ENCODE measurements at places on chromosomes 4 and X. TPM values are rescaled to one million over a fixed set of nuclear protein-coding genes. Genes with fewer than 3 reads are reported as not detected.
A peak's percentile ranks its signal among the peaks of the same experiment; 100 is the strongest.

- H3K4me1 ChIP-seq: no peaks in the 10 kb centered on the region
- no peaks in the 10 kb centered on the region for H3K36me3 ChIP-seq
- no peak overlapping the region for H3K4me3 ChIP-seq
- no peaks in the 10 kb centered on the region for H3K27me3 ChIP-seq
- no peak overlapping the region for H3K27ac ChIP-seq
- no peak for DNase-seq
Measured at GRCh38 chrX:41580423-41581064, 108.2 kb upstream of the GPR34 start.

GRCh38 chr4:184420402-184420801, 53.9 kb downstream of the IRF2 start:
- H3K36me3 ChIP-seq: peaks cover 41% of the 10 kb centered on the region
- no peaks in the 10 kb centered on the region for H3K27me3 ChIP-seq
- H3K27ac ChIP-seq: no peak overlapping the region
- H3K4me3 ChIP-seq: no peak overlapping the region
- peaks cover 39% of the 10 kb centered on the region for H3K4me1 ChIP-seq
- DNase-seq: no peak

The RASSF6 gene
- 3.1 TPM for total RNA-seq

The ABCG2 gene
- 21.7 TPM for total RNA-seq

DNA sequence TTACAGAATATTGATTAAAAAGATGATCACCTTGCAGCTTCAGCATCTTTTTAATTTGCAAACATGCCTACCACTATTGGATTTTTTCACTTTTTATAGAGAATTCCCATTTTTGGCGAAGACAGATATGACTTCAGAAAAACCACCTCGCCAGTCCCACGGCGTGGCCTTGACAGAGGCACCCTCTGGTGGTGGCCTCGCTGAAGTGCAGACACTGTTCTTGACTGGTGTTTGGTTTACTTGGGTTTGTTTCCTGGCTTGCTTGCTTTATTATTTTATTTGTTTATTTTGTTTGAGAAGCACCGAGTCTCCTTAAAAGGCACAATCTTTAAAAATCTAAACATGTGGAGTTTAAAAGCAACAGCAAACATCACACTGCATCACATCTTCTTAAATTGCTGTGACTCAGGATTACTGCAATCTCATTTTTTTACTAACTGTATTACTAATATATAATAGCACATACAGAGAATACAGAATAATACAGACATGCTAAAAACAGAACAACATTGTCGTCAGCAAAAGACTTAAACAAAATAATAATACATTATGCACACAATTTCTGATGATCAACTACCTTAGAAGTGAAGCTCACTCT, 13.1 kb upstream of the AMTN start:
- no peaks in the 10 kb centered on the region for H3K36me3 ChIP-seq
- peak; percentile 80 for DNase-seq
- no peaks in the 10 kb centered on the region for H3K27me3 ChIP-seq

The DCHS2 gene
- 0.32 TPM for total RNA-seq

The CFAP47 gene
- not detected for total RNA-seq

The P2RY8 gene
- total RNA-seq: 3.1 TPM

DNA sequence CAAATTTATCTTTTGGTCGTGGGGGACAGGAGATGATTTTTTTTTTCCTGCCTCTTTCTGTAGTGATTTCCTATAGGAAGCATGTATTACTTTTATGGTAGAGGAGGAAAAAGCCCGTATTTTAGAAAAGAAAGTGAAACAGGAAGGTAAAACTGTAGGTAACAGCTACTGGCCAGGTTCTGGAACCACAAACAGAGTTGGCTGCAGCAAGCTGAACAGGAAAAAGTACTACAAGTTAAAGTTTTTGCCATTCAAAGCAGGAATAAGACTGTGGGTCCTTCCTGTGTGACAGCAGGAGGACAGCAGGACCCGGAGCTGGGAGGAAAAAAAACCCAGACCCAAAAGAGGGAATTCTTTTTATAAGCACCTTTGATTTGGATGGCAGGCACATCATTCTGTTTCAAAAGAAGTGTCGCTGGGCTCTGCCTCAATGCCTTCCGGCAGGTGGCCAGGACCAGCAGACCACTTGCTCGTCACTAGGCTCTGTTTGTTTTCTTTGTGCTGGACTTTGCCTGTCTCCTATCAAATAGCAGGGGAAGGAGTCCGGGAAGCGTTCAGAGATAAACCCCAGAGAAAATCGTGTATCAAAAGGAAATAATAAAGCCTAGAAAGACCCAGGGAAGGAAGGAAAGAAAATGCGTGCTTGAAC, 277.9 kb downstream of the ADGRA3 start:
- no peaks in the 10 kb centered on the region for H3K27me3 ChIP-seq
- DNase-seq: no peak
- H3K4me3 ChIP-seq: no peak overlapping the region
- no peaks in the 10 kb centered on the region for H3K36me3 ChIP-seq
- H3K27ac ChIP-seq: no peak overlapping the region

DNA sequence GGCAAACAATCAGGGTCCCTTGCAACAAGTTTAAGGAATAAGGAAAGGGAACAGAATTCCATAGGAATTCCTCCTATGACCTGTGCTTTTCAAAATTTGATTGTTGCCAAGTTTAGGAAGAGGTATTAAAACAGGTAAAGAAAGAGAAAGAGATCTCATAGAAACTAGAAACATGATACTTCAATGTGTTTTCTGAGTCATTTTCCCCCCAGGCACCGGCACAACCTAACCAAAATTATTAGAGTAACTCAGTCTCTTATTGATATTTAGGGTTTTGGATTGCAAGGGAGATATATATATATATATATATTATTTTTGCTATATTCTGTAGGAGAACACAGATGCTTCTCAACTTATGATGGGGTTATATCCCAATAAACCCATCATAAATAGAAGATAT, 278.0 kb upstream of the DKK2 start:
- no peaks in the 10 kb centered on the region for H3K36me3 ChIP-seq
- H3K4me3 ChIP-seq: no peak overlapping the region
- no peaks in the 10 kb centered on the region for H3K27me3 ChIP-seq
- DNase-seq: no peak
- H3K27ac ChIP-seq: no peak overlapping the region

GRCh38 chrX:64196606-64197005, 8.9 kb downstream of the AMER1 start:
- H3K4me3 ChIP-seq: no peak overlapping the region
- DNase-seq: no peak
- no peak overlapping the region for H3K27ac ChIP-seq
- H3K4me1 ChIP-seq: no peaks in the 10 kb centered on the region

DNA sequence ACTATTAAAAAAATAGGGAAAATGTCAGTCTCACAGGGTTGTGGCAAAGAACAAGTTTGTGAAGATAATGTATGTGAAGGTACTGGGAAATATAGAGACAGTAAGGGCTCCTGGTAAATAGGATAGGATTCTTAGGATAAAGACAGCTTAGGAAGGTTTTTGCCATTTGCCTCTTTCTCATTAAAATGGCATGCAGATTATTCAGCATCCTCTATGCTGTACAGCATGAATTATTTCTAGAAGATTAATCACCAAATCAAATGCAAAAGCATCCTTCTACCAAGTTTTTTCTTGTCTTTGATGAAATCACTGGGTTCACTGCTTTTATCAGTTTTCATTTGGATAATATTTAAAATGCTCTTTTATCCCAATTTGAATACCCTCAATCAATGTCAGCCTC, 142.8 kb downstream of the NDST3 start:
- no peaks in the 10 kb centered on the region for H3K27me3 ChIP-seq
- H3K4me3 ChIP-seq: no peak overlapping the region
- no peaks in the 10 kb centered on the region for H3K36me3 ChIP-seq
- no peak overlapping the region for H3K27ac ChIP-seq
- no peaks in the 10 kb centered on the region for H3K4me1 ChIP-seq

DNA sequence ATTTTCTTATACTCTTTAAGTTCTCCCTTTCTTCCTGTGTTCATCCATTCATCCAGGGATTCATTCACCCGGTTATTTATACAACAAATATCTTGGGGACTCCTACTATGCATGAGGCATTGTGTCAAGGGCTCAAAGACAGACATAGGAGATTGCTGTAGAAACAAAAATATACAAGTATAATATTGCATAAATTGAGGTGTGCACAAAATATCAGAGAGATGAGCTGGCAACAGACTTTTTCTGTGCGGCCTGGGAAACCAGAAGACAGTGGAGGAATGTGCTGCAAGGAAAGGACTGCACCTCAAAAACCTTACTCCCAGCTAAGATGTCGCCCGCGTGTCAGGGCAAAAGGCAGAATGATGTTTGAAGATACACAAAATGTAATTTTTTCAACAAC, 9.6 kb downstream of the OTOP1 start:
- no peak overlapping the region for H3K27ac ChIP-seq
- H3K4me3 ChIP-seq: no peak overlapping the region
- H3K4me1 ChIP-seq: no peaks in the 10 kb centered on the region

The UCHL1 gene
- 7.2 TPM for total RNA-seq

The PPP4R3C gene
- total RNA-seq: not detected

DNA sequence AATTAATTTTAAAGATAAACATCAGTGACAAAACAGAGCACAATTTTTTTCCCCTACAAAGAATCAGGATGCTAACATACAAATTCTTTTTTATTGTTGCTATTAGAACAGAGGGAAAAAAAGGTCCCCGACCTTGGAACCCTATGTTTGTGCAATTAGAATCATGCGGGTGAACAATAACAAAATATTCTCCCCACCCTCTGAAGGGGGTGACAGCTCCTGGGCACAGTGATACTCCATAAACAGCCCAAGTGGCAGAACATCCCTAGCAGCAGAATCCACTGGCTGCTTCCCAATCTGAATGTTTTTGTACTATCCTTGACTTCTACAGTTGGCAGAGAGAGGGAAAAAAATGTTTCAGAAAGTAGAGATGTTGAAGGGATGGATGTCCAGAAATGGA, 87.7 kb upstream of the TLL1 start:
- no peak overlapping the region for H3K4me3 ChIP-seq
- no peak for DNase-seq
- no peaks in the 10 kb centered on the region for H3K4me1 ChIP-seq
- H3K36me3 ChIP-seq: no peaks in the 10 kb centered on the region

DNA sequence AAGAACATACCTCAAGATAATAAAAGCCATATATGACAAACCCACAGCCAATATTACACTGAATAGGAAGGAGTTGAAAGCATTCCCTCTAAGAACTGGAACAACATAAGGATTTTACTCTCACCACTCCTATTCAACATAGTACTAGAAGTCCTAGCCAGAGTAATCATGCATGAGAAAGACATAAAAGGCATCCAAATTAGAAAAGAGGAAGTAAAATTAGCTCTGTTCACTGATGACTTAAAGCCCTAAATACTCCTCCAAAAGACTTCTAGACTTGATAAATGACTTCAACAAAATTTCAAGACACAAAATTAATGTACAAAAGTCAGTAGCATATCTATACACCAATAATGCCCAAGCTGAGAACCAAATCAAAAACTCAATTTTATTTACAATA, 235.7 kb downstream of the NKX6-1 start:
- no peaks in the 10 kb centered on the region for H3K36me3 ChIP-seq
- H3K27me3 ChIP-seq: no peaks in the 10 kb centered on the region
- no peaks in the 10 kb centered on the region for H3K4me1 ChIP-seq
- H3K4me3 ChIP-seq: no peak overlapping the region
- H3K27ac ChIP-seq: no peak overlapping the region

The G6PD gene
- total RNA-seq: 84.9 TPM

- peak overlapping the region; percentile 65 for H3K4me3 ChIP-seq
- no peaks in the 10 kb centered on the region for H3K36me3 ChIP-seq
- peak overlapping the region; percentile 63 for H3K27ac ChIP-seq
- H3K4me1 ChIP-seq: no peaks in the 10 kb centered on the region
Measured at GRCh38 chrX:119692191-119693039, 553 bp downstream of the SEPTIN6 start.

The PROM1 gene
- total RNA-seq: 0.93 TPM

The PDZD4 gene
- 8.3 TPM for total RNA-seq

- peaks cover 44% of the 10 kb centered on the region for H3K36me3 ChIP-seq
- DNase-seq: no peak
- H3K27me3 ChIP-seq: no peaks in the 10 kb centered on the region
- H3K4me1 ChIP-seq: peaks cover 6% of the 10 kb centered on the region
Measured at GRCh38 chr4:26434030-26434639, 56.1 kb downstream of the CCKAR start.

GRCh38 chr4:147725673-147726072, 6.2 kb upstream of the ARHGAP10 start:
- no peak overlapping the region for H3K27ac ChIP-seq
- H3K4me1 ChIP-seq: no peaks in the 10 kb centered on the region
- no peaks in the 10 kb centered on the region for H3K27me3 ChIP-seq
- no peak overlapping the region for H3K4me3 ChIP-seq

The LONRF3 gene
- 24.4 TPM for total RNA-seq

The TGIF2LX gene
- not detected for total RNA-seq

DNA sequence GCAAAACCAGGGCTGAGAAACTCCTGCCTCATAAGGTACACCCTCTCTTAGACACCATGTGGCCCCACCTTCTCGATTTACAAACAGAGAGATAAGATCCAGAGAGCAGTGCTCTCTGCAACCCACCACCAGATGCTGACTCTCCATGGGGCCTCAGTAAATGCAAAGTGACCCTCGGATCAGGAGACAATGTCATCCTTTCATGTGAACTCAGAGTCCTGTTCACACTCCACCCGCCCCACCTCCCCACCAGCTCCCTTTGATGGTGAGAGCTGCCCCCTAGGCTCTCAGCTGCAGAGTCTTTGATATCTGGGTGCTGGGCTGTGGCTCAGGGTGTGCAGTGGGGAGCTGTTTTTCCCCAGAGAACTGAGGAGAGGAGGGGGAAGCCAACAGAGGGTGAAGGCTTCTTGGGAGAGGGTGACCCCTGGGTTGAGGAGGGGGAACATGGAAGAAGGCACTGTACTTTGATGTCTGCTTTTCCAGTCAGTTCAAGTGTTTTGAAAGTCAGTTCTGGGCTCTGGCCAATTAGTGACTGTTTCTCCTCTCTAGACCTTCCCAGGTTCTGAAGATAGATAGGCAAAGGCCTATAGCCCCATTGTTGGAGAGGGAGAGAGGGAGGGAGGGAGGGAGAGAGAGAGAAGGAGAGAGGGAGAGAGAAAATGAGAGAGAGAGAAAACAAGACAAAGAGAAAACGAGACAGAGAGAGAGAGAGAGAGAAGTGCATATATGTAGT, 88.2 kb downstream of the SCD5 start:
- H3K4me1 ChIP-seq: peaks cover 2% of the 10 kb centered on the region
- DNase-seq: no peak
- H3K27me3 ChIP-seq: no peaks in the 10 kb centered on the region
- no peak overlapping the region for H3K4me3 ChIP-seq

The FAM47A gene
- total RNA-seq: not detected

- H3K27ac ChIP-seq: no peak overlapping the region
- H3K27me3 ChIP-seq: no peaks in the 10 kb centered on the region
- H3K36me3 ChIP-seq: no peaks in the 10 kb centered on the region
- no peak for DNase-seq
Measured at GRCh38 chr4:185472103-185472542, 590 bp upstream of the CCDC110 start.

GRCh38 chr4:20538905-20539304, 161.4 kb upstream of the PACRGL start:
- DNase-seq: no peak
- no peaks in the 10 kb centered on the region for H3K27me3 ChIP-seq
- H3K4me3 ChIP-seq: no peak overlapping the region
- H3K27ac ChIP-seq: no peak overlapping the region
- no peaks in the 10 kb centered on the region for H3K4me1 ChIP-seq
- no peaks in the 10 kb centered on the region for H3K36me3 ChIP-seq

- H3K4me1 ChIP-seq: no peaks in the 10 kb centered on the region
- H3K27me3 ChIP-seq: no peaks in the 10 kb centered on the region
- no peak overlapping the region for H3K4me3 ChIP-seq
Measured at GRCh38 chr4:27966664-27967063, 1106.0 kb downstream of the STIM2 start.

The CSAG3 gene
- not detected for total RNA-seq

The HSFX1 gene
- total RNA-seq: 1.4 TPM

GRCh38 chr4:153418558-153418957, 47.6 kb upstream of the TMEM131L start:
- no peak for DNase-seq
- no peak overlapping the region for H3K27ac ChIP-seq
- no peaks in the 10 kb centered on the region for H3K27me3 ChIP-seq
- no peak overlapping the region for H3K4me3 ChIP-seq
- no peaks in the 10 kb centered on the region for H3K4me1 ChIP-seq
- H3K36me3 ChIP-seq: no peaks in the 10 kb centered on the region
